ENCODE measurements at places on chromosomes 7 and 10.
A peak's percentile ranks its signal among the peaks of the same experiment; 100 is the strongest.

DNA sequence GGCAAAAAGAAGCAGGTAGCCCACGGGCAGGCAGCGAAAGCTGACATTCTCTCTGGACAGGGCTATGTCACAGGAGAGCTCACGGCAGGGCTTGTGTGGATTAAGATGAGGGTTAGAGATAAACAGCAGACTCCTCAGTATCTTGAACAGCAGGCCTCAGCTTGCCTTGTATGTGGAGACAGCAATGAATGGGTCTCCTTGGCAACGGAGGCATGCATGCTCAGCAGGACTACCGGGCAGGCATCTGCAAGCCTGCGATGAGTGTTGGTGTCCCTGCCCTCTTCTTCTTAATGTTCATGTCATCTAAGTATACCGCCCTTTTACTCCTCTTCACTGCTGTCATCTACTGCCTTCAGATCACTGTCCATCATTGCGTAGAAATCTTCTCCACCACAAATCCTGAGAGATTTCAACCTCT, 81.9 kb upstream of the C1GALT1 start:
- no peak for DNase-seq

DNA sequence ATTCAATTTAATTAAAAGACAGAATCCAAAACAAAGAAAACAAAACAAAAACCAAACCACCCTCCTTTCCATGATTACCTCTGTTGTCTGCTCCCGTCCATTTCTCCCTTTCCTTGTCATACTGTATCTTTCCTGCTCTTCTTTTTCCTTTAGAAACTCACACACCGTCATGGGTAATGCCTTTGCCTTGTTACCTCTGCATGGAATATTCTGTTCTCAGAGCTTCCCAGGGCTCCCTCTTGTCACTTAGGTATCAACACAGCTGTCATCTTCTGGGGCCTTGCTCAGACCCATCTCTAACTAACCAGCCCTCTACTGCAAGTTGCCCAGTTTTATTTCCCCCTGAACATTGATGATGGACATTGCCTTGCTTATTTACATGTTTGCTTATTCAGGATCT, 30.2 kb upstream of the GIMAP8 start:
- DNase-seq: no peak

- DNase-seq: no peak
Observed at GRCh38 chr7:141785706-141786552, 4.1 kb upstream of the TAS2R5 start.

GRCh38 chr7:157482025-157482424, 145.2 kb downstream of the DNAJB6 start:
- no peak for DNase-seq

DNA sequence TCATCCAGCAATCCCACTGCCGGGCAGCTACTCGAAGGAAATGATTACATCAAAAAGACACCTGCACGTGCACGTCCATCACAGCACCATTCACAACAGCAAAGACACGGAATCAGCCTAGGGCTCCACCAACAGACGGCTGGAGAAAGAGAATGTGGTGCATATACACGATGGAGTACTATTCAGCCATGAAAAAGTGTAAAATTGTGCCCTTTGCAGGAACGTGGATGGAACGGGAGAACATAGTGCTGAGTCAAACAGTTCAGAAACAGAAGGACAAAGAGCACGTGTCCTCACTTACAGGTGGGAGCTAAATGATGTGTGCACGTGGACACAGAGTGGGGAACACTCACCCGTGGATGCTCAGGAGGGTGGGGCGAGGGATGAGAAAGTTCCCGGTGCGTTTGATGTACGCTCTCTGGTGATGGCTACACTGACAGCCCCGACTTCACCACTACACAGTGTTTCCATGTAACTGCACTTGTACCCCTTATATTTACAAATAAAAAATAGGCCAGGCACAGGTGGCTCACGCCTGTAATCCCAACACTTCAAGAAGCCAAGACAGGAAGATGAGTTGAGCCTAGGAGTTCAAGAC, 92.0 kb downstream of the PDGFA start:
- no peak for DNase-seq

- DNase-seq: no peak
Observed at GRCh38 chr10:22978918-22979317, 51.1 kb downstream of the ARMC3 start.

DNA sequence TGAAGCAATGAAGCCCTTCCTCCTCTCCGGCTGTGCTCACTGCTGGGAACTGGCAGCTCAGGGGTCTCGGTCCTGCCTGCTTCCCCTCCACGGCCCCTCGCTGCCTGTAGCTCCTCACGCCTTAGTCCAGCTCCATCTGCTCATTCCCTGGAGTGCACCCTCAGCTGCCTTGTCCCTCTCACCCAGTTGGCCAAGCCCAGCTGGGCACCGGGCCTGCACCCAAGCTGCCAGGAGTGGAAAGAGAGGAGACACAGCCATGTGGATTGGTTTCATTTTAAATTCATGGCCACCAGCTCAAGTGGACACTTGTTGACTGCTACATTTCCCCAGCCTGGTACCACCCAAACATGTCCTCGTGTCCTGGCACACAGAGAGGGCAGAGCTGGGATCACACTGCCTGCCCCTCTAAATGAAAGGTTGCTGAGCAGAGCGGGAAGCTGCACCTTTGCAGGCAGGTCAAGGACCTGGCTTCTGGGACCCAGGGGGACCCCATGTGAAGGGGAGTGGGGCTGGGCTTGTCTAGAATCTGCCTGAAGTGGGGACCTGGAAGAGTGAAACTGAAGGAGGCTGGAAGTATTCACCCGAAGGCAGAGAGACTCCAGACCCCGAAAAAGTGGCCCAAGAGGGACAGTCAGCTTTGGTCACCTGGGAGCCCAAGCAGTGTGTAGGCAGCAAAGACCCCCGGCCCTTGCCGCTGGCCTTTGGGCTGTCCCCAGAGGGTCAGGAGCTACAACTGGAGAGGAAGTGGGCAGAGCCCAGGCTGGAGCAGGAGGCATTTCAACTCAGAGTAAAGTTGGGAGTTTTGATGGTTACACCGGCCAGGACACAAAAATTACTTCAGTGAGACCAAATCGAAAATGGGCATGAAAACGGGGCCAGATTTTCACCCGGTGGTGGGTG, 15.0 kb upstream of the BNIP3 start:
- no peak for DNase-seq

DNA sequence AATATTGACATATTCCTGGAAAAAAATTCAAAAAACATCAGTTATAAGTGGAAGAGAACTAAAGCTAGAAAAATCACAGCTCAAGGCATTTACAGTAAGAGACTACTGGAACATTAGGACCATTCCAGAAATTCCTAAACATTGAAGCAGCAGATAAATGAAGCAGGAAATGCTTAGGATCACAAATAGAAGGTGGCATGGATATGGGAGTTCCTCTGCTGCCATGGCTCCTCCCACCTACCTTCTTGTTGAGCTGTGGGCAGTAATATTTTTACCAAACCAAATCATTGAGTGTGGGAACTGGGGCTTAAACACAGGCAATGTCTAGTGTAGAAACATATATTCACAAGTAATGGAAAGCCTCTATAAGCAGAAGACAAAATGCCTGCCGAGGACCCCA, 292.8 kb downstream of the ANKRD7 start:
- no peak for DNase-seq

- no peak for DNase-seq
Observed at GRCh38 chr10:482848-483247, 206.6 kb downstream of the DIP2C start.

DNA sequence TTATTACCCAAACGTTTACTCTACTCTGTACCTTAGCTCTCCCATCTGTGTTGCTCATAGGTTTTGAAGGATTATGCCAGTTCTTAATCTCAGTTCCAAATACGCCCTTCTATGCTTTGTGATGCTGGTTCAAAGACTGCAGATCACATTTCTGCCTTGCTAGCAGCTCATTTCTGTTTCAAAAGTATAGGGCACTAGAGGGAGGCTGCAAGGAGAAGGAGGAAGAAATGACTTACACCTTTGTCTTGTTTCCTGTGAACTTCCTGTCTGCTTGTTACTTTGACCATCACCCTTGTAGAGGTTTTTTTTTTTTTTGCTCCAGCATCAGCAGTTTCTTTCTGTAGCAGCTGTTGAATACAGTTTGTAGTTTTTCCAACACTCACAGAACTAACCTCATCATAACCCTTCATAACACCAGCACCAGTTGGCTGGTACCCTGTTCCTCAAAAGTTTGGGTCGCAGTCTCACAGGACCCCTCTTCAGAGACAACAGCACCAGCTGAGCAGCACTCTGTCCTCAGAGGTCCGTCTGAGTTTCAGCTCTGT, 16.5 kb downstream of the SLK start:
- DNase-seq: no peak

DNA sequence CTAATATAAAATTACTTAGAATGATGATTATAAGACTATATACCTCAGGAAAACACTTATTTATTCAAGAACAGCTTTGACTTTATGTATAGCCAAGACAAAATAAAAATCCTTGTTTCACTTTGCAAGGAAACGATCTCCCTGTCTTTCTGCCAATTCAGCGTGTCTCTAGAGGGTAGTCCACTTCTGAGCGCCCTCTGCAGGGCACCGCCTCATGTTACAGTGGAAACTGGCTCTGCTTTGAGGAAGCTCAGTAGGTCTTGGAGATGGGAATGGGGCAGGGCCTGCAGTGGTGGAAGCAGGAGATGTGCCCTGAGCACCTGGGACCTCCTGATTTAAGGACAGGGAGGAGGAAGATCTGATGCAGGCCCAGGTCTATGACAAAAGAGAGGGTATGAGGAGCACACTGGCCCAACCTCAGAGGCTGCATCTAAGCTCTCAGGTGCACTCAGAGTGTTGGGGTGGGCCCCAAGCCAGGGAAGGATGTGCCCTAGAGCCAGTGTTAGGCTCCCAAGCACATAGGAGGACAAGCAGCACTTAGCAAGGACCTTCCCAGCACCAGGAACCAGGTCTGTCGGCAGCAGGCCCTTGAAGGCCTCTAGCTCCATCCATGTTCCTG, 481.0 kb downstream of the TNS3 start:
- DNase-seq: no peak

GRCh38 chr7:139982927-139983920, 79.5 kb downstream of the PARP12 start:
- no peak for DNase-seq

- no peak for DNase-seq
Observed at GRCh38 chr7:76073335-76073990, 25.6 kb downstream of the MDH2 start.

- peak; percentile 46 for DNase-seq
Observed at GRCh38 chr10:24822590-24822989, 98.9 kb upstream of the ARHGAP21 start.

GRCh38 chr7:24763303-24763901, 6.1 kb upstream of the GSDME start:
- DNase-seq: no peak

GRCh38 chr7:128829391-128830166, 627 bp upstream of the FLNC start:
- DNase-seq: no peak

- DNase-seq: peak; percentile 82
Observed at GRCh38 chr10:124719213-124719851, 24.8 kb downstream of the FAM53B start.

- no peak for DNase-seq
Observed at GRCh38 chr10:76711222-76711997, 926.2 kb downstream of the KCNMA1 start.

- DNase-seq: no peak
Observed at GRCh38 chr7:108291791-108292440, 161.8 kb upstream of the LAMB4 start.

DNA sequence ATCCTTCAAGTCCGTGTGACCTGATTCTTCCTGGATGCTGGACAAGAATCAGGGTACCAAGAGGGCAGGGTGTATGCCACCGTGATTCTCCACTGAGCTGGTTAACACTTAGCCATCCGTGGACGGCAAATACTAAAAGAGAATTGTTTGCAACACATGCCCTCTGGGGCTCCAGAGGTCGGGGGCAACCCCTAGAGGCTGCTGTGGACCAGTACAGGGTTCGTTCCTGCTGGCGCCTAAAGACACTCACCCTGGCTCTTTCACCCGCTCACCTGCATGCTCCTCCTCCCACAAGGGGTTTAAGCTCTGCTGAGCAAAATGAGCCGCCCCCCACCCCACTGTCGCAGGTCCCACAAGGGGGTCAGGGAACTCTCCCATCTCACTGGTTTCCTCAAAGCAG, 148.7 kb upstream of the ITGB1 start:
- DNase-seq: no peak

DNA sequence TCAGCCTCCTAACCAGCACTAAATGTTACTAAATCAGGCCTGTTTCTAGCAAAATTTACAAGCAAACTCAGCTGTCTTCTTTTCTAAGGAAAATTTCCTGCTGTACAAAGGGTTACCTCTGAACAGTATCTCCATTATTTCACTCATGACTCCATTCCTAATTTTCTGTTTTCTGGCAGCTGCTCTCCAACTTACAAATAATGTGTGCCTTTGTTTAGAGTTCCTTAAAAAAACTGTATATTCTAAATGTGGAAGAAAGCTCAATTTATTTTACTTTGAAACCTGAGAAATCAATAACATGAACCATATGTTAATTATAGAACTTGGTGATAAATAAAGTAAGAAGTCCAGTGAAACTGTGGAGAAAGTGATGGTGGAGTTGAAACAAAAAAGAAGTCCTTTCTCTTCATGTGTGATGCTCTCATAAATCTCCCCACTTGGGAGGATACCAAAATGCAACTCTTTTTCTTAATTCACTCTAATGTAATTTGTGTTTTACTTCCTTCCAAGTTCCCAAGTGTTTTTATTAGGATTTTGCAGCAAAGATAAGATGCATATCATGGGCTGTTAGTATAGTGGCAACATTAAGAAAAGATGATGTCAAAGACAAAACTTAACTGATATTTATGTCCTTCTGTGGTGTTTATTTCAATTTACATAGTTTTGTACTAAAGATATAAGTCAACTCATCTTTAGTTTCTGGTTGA, 74.8 kb downstream of the CDK6 start:
- DNase-seq: no peak

DNA sequence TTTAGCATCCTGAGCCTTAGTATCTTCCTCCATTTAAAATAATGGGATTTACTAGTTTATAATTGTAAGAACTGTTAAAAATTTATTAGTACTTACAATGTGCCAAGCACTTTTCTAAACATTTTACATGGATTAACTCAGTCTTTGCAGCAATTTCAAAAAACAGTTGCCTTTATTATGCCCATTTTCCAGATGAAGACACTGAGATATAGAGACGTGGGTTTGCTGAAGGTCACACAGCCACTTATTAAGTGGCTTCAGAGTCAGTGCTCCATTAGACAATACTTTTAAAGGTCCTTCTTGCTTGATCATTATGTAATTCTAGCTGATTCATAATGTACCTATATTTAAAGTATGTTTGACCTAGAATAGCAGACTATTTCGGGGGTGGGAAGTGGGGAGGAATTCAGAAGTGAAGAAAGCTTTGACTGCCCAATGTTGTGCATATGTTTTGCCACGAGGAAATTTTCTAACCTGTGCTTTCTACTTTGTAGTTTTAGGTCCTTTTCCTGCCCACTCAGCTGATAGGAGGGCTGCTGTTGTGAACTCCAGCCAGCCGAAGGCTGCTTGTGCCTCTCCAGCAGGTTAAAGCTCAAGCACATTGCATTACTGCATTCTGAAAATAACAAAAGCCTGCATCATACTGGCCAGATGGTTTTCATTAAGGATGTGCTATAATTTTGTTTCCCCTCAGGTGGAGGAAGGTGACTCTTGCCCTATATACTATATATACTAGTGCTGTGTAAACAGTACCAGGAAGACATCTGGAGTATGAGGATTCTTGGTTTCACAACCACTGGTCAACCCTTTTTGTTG, 4.3 kb downstream of the PLEKHA8 start:
- no peak for DNase-seq

- DNase-seq: peak; percentile 70
Observed at GRCh38 chr10:124612611-124613498, 131.3 kb downstream of the FAM53B start.

Measured in stimulated activated effector memory CD8-positive, alpha-beta T cell treated with anti-CD3 and anti-CD28 coated beads, Interleukin-12 subunit alpha, Interleukin-12 subunit beta, amount 100 ng/mL, for 72 hours (primary cell).